ENCODE measurements at places on chromosomes 5 and 9.
A peak's percentile ranks its signal among the peaks of the same experiment; 100 is the strongest.

GRCh38 chr9:7328453-7328852 is 471.1 kb downstream of the DMAC1 start:
- no peak for DNase-seq

DNA sequence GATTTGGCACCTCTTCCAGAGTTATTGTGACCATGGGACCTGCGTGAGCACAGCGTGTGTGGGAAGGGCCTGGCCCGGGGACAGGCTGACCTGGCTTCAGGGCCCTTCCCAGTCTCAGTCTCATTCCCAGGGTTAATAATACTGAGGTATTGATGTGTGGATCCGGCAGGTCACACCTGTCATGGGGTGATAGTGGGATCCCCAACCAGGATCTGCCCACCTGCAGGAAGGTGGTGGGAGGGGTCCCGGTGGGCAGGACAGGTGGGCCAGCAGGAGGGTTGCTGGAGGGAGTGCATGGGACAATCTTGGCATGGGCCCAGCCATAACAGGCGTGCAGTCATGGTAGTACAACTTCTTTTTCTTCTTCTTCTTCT is 55.4 kb downstream of the COL15A1 start:
- DNase-seq: no peak

- no peak for DNase-seq
These were observed 32.3 kb downstream of the GALNT12 start for GRCh38 chr9:98839724-98840123.

GRCh38 chr5:137933491-137933911 is 44.2 kb downstream of the PKD2L2 start:
- DNase-seq: peak; percentile 2

- no peak for DNase-seq
These were observed 106.4 kb downstream of the AUH start for GRCh38 chr9:91255327-91255726.

GRCh38 chr9:78397454-78397853 is 100.5 kb downstream of the PSAT1 start:
- no peak for DNase-seq

DNA sequence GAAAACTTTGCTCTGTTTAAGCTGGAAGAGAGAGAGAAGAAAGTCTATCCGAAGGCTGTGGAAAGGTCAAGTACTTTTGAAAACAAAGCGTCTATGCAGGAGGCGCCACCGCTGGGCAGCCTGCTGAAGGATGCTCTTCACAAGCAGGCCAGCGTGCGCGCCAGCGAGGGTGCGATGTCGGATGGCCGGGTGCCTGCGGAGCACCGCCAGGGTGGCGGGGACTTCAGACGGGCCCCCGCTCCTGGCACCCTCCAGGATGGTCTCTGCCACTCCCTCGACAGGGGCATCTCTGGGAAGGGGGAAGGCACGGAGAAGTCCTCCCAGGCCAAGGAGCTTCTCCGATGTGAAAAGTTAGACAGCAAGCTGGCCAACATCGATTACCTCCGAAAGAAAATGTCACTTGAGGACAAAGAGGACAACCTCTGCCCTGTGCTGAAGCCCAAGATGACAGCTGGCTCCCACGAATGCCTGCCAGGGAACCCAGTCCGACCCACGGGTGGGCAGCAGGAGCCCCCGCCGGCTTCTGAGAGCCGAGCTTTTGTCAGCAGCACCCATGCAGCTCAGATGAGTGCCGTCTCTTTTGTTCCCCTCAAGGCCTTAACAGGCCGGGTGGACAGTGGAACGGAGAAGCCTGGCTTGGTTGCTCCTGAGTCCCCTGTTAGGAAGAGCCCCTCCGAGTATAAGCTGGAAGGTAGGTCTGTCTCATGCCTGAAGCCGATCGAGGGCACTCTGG is 32.6 kb downstream of the CD180 start:
- DNase-seq: no peak

GRCh38 chr5:39714036-39714698 is 289.4 kb upstream of the DAB2 start:
- peak; percentile 29 for DNase-seq

DNA sequence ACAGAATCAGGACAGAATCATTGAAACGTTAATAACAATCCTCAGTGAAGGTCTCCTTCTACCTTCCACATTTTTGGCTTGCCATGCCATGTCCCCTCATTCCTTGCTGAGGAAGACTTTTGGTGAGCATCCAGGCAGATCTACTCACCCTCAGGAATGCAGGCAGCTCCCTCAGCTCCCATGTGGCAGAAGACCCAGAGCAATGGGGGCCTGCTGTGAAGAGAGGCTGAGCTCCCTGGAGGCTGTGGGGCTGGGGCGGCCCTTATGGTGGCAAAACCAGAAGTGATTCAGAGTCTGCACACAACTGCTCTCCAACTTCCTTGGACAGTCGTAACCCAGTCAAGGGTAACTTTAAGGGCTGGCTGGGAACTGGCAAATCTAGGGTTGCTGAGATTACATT is 247.2 kb upstream of the EFNA5 start:
- DNase-seq: no peak

- no peak for DNase-seq
These were observed 880.9 kb upstream of the SEMA6A start for GRCh38 chr5:117455236-117456233.

GRCh38 chr9:125797930-125798329 is 50.8 kb downstream of the PBX3 start:
- no peak for DNase-seq

- DNase-seq: no peak
These were observed 144.9 kb downstream of the GOLPH3 start for GRCh38 chr5:32029261-32029660.

GRCh38 chr5:16886366-16886736 is 49.7 kb downstream of the MYO10 start:
- no peak for DNase-seq

DNA sequence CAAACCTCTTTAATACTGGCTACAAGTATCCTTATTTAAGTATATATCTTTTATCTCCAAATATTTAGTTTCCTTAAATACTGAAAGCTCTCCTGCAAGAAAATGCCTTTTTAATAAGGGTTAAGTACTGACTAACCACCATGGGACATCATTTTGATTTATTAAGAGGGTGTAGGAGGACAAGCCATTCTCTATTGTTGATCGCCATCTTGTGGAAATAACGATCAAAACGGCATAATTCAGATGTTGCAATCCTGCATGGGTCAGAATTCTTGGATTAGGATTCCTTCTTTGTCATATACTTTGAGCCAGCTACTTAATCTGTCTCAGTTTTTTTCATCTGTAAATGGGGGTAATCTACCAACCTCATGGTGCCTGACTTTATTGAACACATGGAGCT is 28.7 kb upstream of the C5orf46 start:
- no peak for DNase-seq

- no peak for DNase-seq
These were observed 9.1 kb upstream of the ANKH start for GRCh38 chr5:14880688-14881087.

GRCh38 chr5:173457482-173457881 is 129.3 kb upstream of the STC2 start:
- DNase-seq: no peak

GRCh38 chr9:4339836-4340560 is 40.1 kb upstream of the GLIS3 start:
- DNase-seq: no peak

- DNase-seq: no peak
These were observed 281.9 kb downstream of the DNAH5 start for GRCh38 chr5:13662626-13663025.

- DNase-seq: no peak
These were observed 32.0 kb downstream of the HAVCR1 start for GRCh38 chr5:157026789-157027424.

DNA sequence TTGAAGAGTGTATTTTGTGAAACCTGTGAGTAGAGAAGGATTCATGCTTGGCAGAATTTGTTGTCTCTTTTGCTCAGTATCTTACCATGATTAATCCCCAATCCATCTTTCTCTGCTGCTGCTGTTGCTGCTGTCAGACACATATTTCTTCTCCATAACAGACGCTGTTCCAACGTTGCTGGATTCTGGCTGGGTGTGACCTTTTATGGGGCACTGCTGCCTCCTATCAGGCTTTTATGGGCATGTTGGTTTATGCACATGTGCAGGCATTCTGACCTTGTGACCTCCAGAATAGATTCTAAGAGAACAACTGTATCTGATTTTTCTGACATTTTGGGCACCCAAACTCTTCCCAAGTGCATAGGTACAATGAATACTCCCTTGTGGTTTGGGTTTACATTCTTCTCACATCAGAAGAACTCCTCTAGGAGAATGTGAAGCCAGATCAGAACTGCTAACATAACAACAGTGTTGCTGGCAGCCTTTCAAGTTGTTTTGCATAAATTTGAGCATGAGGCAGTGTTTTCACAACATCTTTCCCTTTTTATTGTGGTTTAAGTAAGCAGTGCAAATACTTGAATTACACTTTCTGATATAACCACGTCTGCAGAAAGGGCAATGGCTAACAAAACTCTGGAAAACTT is 9.2 kb upstream of the ISL1 start:
- DNase-seq: no peak

DNA sequence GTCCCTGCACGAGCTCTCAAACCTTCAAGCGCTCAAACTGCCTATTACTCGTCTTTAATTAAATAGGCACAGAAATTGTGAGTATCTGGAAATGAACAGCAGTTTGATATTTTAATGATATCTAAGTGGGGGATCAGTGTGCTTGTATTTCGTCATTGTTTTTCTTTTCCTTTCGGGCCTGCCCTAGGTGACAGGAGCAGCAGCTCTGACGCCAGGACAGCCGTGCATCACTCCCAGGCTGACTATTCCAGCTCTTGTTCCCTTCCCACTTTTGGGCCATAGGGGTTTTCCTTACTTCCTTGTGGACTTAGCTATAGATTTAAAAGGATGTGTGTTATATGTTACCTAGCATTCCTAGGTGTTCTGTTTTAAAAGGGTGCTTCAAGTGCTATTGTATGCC is 9.5 kb downstream of the BNIP1 start:
- DNase-seq: no peak

GRCh38 chr5:54207566-54207965 is 102.8 kb downstream of the ARL15 start:
- DNase-seq: no peak

DNA sequence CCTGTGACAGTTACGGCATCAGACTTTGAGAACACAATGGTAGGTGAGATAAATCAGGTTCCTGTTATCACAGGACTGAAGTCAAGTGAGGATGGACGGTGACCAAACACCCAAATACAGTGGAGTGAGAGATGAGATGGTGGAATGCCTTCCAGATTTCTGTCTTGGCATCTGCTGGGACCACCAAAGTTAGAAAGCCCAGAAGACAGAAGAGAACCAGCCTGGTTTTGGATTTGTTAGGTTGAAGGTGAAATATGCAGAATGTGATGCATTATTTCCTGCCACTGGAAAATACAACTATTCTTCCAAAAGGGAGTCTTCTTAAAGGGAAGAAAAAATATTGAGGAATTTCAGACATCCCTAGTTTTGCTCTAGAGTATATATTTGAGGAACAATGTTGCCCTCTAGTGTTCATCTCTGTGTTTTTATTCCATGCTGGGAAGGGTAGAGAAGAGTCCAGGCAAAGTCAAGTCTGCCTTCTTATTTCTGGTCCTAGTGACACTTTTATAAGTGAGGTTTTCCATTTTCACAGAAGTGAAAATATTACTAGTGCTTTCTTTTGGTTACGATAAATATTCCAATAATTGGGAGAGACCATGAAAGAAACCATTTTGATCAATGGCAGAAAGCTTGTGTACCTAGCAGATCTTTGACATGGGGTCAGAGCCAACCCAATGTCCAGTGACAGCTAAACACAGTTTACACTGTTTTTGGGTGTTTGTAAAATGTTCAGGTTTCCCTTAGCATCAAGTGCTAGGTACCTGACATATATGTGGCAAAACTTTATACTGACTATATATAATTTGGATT is 142.3 kb upstream of the ANKH start:
- DNase-seq: peak; percentile 59

GRCh38 chr5:170534177-170534576 is 30.4 kb downstream of the KCNIP1 start:
- DNase-seq: no peak

- DNase-seq: no peak
These were observed 74.4 kb upstream of the RUSC2 start for GRCh38 chr9:35415402-35416097.

GRCh38 chr9:97852001-97852398 is 1.0 kb upstream of the FOXE1 start:
- DNase-seq: no peak

GRCh38 chr5:148963664-148964063 is 99.2 kb downstream of the SH3TC2 start:
- no peak for DNase-seq

GRCh38 chr9:82271106-82271561 is 282.6 kb downstream of the SPATA31D1 start:
- no peak for DNase-seq

DNA sequence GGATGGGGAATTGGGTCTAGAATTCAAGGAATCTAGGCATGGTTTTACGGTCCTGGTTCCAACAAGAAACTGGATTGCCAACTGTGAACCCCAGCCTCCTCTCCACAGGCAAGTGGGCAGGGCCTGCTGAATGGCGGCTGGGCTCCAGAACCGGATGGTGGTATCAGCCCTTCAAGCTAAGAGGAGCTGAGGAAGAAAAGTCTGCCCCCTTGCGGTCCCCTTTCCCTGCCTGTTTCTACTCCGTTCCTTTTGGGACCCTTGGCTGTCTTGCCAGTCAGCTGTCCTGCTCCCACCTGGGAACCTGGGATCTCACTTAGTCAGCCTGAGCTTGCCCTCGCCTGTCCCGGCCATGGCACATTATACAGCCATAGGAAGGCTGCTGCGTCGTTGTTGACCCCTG is 234.4 kb upstream of the DAPK1 start:
- no peak for DNase-seq

- no peak for DNase-seq
These were observed 402.9 kb downstream of the ZSWIM6 start for GRCh38 chr5:61734966-61735365.

GRCh38 chr5:73233053-73233460 is 60.1 kb downstream of the TMEM174 start:
- no peak for DNase-seq

- no peak for DNase-seq
These were observed 681 bp downstream of the CPLANE1 start for GRCh38 chr5:37248421-37248969.

DNA sequence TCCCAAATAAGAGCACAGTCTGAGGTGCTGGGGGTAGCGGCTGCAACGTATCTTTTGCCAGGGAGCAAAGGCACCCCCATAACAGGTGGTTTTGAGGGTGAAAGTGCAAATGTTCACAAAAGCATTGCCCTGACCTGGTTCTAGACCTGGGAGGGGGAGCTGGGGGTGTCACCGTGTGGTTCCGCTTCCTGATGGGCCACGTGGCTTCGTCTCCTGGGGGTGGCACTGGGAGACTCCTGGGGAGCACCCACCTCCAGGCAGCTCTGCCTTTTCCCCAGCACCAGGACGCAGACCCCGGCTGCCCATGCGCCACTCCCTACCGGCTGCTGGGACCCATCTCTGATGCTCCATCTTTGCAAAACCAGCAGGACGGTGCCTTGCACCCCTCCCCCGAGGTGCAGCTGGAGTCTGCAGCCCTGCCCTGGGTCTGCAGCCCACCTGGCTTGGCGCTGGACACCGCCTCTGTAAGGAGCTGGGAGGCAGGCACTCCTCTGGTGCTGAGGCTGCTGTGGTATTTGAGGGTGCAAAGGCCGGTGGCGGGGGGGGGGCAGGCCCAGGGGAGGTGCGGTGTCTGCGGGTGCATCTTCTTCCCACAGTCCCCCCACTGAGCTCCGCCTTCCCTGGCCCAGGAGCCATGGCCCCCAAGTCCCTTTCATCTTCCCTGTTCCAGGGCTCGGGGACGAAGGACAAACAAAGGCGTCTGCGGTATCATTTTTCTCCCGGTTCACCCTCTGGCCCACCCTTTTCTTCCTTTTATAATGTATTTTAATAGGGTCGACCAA is 29.8 kb upstream of the RXRA start:
- DNase-seq: no peak

- no peak for DNase-seq
These were observed 95.8 kb downstream of the PLPP1 start for GRCh38 chr5:55438998-55439397.
